ENCODE measurements at places on chromosomes 1 and 21.

DNA sequence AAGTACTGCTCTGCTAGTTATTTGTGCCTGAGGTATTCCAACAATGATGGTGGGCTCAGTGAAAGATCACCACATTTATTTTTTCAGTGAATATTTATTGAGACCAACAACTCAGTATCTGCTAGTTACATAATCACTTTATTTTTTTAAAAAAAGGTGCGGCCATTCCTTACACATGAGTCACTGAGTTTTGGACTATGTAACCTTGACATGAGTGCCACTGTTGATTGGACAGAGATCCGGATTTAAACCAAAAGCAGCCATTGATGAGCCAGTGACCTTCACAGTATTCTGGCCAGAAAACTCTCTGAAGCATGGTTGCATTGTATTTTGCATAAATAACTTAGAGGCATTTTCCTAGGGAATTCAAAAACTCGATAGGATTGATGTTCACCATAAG is 79.5 kb downstream of the NUF2 start:
- no peak for DNase-seq

DNA sequence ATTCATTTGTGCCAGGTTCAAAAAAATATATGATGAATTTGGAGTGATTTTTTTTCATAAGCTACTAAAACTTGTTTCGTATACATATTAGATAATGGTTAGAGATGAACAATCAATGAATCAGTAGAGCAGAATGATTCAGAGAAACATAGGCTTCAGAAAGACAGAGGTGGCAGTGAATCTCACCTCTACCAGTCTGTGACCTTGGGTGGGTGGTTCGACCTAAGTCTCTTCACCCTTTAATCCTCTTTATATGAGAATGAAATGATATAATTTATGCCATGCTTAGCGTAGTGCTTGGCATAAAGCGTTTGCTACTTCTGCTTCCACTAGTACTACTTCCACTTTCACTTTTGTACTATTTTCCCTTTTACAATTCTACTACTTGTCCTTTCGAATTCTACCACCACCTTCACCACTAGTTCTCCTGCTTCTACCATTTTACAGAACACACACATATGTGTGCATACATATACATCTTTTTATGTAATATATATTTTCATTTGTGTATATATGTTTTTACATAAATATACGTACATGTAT is 45.1 kb downstream of the FYB2 start:
- no peak for DNase-seq

- DNase-seq = peak; percentile 47
Observed at GRCh38 chr1:28591708-28592320, at the start of gene RAB42. TSS of gene RAB42 (plus strand) at chr1:28592265. CDS start at chr1:28592512, 247 bp downstream.

DNA sequence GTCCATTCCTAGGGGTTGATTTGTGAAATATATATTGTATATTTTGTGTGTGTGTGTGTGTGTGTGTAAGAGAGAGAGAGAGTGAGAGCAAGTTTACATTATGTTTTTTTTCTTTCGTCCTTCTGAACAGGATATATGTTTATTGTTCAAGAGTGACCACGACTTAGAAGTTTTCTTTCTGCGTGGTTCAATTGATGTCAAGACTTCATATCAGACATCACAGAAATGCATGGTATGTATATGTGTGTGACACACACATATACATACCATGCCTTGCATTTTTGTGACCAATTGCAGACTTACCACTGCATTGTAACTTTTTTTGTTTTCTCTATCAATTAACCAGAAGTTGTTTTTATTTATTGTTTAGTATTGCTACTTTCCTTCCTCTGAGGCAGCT is 2.5 kb downstream of the RASAL2 start:
- DNase-seq = no peak

DNA sequence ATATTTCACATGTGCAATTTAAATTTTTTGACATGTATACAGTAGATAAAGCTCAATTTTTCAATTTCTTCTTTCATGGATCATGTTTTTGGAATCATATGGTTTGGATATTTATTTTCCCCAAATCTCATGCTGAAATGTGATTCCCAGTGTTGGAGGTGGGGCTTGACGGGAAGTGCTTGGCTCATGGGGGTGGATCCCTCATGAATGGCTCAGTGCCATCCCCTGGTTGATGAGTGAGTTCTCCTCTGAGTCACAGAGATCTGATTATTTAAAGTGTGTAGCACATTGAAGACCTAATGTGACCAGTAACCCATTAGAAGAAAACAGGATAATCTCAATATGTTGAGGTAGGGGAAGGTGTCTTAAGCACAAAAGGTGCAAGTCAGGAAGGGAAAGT is 9.1 kb upstream of the IFI16 start:
- peak; percentile 71 for DNase-seq

DNA sequence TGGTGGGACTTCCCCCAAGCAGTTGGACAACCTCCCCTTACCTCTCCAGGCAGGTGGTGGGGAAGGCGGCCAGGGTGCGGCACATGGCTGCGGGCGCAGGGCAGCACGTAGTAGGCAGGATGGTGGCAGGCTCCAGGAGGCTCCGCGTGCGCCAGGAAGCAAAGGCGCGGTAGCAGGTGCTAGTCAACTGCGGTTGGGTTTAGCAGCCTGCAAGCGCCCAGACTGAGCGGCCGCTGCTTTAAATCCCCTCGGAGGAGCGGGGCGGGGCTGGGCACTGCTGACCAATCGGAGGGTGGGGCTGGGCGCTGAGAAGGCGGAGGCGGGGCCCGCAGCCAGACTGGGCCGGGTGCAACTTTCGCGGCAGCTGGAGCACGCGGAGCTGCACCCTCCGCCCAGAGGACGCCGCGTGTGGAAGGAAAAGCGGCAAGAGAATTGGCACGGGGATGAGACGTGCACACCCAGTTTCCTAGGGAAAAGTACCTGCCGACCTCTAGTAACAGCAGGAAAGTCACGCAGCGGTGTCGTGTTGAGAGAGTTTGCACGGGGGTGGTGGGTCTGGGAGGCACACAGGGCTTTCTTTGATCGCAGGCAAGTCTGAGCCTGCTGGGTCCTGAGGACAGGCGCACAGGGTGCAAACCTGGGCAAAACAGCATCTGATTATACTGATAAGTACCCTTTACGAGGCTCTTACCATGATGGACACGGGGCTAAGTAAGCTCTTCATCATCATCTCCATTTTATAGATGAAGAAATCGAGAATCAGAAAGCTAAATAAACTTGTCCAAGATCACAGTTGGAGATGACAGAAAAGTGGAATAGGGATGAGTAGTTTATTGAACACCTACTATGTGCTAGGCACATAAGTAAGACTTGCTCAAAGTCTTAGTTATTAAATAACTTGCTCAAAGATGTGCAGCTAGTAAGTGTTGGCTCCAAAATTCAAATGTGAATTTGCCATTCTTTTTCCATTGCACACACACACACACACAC is at the start of gene RGS16:
TSS of gene RGS16 (minus strand) at position 215 of the 990 bp plus-strand sequence. CDS start at position 85, 130 bp downstream.
- DNase-seq = peak; percentile 96

Data from thyroid gland (tissue), 4 donors.